ENCODE measurements at places on chromosomes 5 and 9. TPM values are rescaled to one million over a fixed set of nuclear protein-coding genes. Genes with fewer than 3 reads are reported as not detected.
A peak's percentile ranks its signal among the peaks of the same experiment; 100 is the strongest.

C1QTNF2 gene
- total RNA-seq = 0.09 TPM

CCL27 gene
- not detected for total RNA-seq

PRDM9 gene
- not detected for total RNA-seq

C9orf57 gene
- total RNA-seq = not detected

PLPP7 gene
- total RNA-seq = 223 TPM

DNA sequence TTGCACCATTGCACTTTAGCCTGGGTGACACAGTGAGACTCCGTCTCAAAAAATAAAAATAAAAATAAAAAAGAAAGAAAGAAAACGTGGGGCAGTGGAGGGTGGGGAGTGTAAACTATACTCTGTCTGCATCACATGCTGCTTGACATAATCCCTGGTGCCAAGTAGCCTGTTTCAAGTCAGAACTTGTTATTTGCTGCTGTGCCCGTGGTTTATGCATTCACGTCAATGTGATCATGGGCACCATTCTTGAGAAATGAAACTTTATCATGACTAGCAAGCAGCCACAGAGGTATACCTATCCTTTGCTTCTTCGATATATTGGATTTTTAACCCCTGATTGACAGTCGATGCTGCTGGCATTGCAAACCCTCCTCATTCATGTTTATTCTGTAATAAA, 4.1 kb upstream of the SMU1 start:
- no peak overlapping the region for H3K4me3 ChIP-seq
- H3K4me1 ChIP-seq = peaks cover 11% of the 10 kb centered on the region
- no peaks in the 10 kb centered on the region for H3K27me3 ChIP-seq
- no peaks in the 10 kb centered on the region for H3K36me3 ChIP-seq
- no peak for DNase-seq
- H3K27ac ChIP-seq = no peak overlapping the region

GRCh38 chr5:68151812-68152211, 63.7 kb upstream of the PIK3R1 start:
- no peaks in the 10 kb centered on the region for H3K27me3 ChIP-seq
- DNase-seq = no peak
- H3K36me3 ChIP-seq = no peaks in the 10 kb centered on the region
- no peaks in the 10 kb centered on the region for H3K4me1 ChIP-seq
- no peak overlapping the region for H3K4me3 ChIP-seq

DNA sequence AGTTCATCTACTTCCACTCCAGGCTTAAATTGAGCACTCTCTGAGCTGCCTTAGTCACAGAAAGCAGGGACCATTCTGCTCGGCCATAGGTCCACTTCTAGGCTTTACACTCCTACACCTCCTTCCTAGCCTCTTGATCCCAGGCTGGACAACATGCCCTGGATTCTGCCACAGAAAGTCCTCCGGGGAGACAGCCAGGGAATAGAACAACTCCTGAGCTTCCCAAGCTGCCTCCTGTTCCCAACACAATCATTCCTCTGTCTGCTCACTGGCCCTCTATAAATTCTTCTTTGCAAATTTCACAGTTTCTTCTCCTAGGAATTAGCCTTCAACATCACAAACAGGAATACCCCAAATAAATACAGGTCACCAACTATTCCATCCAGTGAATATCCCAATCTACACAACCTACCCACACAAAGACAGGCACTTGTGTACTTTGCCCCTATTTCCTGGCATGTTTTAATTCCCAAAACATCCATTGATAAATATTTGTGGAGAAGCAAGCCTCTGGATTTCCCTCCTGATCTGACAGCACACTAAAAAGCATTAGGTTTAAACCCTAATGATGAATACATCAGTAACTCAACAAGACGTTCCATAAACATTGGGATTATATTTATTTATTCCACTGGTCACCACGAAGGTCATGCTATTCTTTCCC, 125.5 kb downstream of the ENC1 start:
- no peaks in the 10 kb centered on the region for H3K36me3 ChIP-seq
- H3K4me1 ChIP-seq = no peaks in the 10 kb centered on the region
- no peak overlapping the region for H3K27ac ChIP-seq
- DNase-seq = no peak
- H3K4me3 ChIP-seq = no peak overlapping the region
- H3K27me3 ChIP-seq = no peaks in the 10 kb centered on the region

DNA sequence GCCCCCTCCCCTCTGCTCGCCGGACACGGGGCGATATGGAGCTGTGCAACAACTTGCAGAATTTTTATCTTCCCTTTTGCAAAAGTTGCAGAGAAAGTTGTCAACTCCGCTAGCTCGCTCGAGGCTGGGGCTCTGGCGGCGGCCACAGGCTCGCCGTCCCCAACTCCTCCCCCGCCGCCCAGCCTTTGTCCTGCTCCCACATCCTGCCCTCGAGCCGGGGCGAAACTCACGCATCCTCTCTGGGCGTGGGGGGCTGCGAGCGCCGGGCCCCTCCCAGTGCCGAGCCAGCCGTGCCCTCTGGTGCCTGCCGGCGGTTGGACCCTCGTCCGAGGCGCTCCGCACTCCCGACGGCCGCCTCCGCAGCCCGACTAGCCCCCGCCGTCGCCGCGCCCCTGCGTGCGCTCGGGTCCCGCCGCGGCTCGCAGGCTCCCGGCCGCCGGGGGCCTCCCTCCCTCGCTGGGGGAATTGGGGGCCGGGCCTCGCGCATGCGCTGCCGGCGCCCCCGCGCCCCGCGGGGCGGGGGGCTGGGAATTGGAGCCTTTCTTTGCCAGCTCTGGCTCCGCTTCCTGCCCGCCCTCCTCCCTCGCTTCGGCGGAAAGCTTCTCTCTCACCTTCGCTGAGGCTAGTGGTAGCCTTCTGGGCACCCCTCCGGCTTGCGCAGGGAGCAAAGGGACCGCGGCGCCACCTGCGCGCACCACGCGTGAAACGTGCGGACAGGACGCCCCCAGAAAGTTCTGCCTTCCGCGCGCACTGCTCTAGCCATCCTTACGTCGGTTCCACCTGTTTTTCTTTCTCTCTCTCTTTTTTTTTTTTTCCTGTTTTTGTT, at the start of gene CCNJL:
CCNJL (minus strand) TSS at position 431 of the 826 bp plus-strand sequence. CDS start 641 bp downstream, outside the sequence.
- no peaks in the 10 kb centered on the region for H3K36me3 ChIP-seq
- peaks cover 24% of the 10 kb centered on the region for H3K27me3 ChIP-seq
- H3K4me3 ChIP-seq = peak within 1 kb of the TSS; percentile 52
- peaks cover 5% of the 10 kb centered on the region for H3K4me1 ChIP-seq
- H3K27ac ChIP-seq = no peak within 1 kb of the TSS

- no peak for DNase-seq
- no peaks in the 10 kb centered on the region for H3K27me3 ChIP-seq
- no peak overlapping the region for H3K4me3 ChIP-seq
- H3K36me3 ChIP-seq = no peaks in the 10 kb centered on the region
- H3K27ac ChIP-seq = no peak overlapping the region
- peaks cover 6% of the 10 kb centered on the region for H3K4me1 ChIP-seq
These were observed 55.0 kb upstream of the APC start for GRCh38 chr5:112682621-112683061.

All from gastrocnemius medialis (tissue), 4 donors.